ENCODE measurements at places on chromosomes 12 and 14. TPM values are rescaled to one million over a fixed set of nuclear protein-coding genes. Genes with fewer than 3 reads are reported as not detected.

DNA sequence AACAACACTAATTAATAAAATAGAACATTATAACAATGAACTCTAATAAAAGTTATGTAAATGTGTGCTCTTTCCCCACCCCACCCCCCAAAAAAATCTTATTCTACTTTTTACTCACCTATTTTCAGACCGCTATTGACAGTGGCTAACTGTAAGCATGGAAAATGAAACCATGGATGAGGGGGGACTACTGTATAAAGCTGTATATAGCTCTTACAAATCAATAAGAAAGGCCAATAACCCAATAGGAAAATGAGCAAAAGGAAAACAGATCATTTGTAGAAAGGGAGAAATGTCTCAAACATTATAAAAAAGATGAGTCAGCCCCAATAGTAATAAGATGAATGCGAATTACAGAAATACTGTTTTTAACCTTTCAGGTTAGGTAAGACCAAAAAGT is 27.4 kb downstream of the YEATS4 start:
- DNase-seq = no peak

GRCh38 chr12:111732786-111733185 is 33.9 kb upstream of the ALDH2 start:
- no peak for DNase-seq

GRCh38 chr12:88559772-88560171 is 20.5 kb downstream of the KITLG start:
- no peak for DNase-seq

DNA sequence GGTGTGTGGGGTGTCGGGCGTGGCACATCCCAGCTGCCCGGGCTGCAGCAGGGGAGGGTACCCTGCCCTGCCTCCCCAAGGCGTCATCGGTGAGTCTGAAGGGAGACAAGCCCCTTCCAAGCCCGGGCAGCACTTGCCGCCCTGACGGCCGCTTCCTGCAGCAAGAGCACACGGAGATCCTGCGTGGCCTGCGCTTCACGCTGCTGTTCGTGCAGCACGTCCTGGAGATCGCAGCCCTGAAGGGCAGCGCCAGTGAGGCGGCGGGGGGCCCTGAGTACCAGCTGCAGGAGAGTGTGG is 10.1 kb upstream of the PUS1 start:
- no peak for DNase-seq

GRCh38 chr14:60622917-60623257 is 26.4 kb downstream of the SIX1 start:
- no peak for DNase-seq

- no peak for DNase-seq
These were observed 51.9 kb downstream of the TESPA1 start for GRCh38 chr12:54932691-54933090.

- DNase-seq = no peak
These were observed 199.7 kb upstream of the ATXN7L3B start for GRCh38 chr12:74337951-74338350.

- no peak for DNase-seq
These were observed 27.9 kb downstream of the IRF2BPL start for GRCh38 chr14:77000340-77001270.

DNA sequence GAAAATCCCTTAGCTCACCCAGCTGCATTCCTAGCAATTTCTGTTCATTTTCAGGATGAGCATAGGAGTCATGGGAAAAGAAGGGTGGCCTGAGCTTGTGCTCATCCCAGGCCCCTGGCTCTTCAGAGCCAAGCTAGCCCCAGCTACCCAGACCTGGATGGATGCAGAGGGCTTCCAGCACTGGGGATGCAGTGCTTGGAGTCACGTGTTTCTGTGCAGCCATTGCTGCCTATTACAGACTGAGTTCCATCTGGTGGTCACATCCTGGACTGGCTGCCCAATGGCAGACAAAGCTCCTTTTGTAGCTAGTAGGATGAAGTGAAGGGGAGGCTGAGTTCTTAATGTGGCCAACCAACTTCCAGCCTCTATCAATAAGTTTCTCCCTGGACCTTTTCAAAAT is 54.2 kb upstream of the JDP2 start:
- DNase-seq = no peak

DNA sequence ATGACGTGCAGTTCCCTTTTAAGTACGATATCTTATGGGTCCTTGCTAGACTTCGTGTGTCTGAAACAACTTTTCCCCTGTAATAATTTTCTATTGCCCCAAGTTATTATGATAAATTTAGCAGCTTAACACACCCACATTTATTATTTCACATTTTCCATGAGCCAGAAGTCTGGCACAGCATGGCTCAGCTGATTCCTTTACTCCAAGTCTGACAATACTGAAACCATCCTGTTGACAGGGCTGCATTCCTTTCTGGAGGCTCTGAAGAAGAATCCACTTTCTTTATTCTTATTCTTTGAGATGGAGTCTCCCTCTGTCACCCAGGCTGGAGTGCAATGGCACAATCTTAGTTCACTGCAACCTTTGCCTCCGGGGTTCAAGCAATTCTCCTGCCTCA is 80.9 kb downstream of the DENND5B start:
- DNase-seq = no peak

- no peak for DNase-seq
These were observed 6.8 kb downstream of the KDM2B start for GRCh38 chr12:121574025-121574424.

GRCh38 chr12:109222496-109222895 is 86.6 kb downstream of the FOXN4 start:
- no peak for DNase-seq

- DNase-seq = no peak
These were observed 168.3 kb upstream of the NPAS3 start for GRCh38 chr14:32770422-32770821.

Gene CPNE8
- 18.6 TPM for total RNA-seq

Gene RPL10L
- total RNA-seq = not detected

Gene PTGDR
- total RNA-seq = 3.6 TPM

Gene REP15
- total RNA-seq = 1.7 TPM
